ENCODE measurements at places on chromosomes 4 and X.
A peak's percentile ranks its signal among the peaks of the same experiment; 100 is the strongest.

DNA sequence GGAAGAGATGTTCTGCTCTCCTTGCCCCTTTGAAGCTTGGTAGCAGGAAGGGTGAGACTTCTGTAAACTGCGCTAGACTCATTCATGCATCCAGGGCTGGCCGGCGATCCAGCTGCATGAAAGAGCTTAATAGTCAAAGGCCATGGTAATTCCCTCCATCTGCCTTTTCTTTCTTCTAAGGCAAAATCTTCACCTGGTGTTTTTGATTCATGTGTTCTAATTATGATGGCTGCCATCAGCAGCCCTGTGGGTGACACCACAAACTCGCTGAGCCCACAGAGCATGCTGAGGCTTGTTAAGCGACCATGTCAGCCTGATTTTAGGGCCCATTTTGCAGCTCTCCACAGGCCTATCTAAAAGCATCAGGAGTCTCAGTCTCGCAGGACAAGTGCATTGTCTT is 450.1 kb upstream of the TENM3 start:
- DNase-seq: no peak

- no peak for DNase-seq
Measured at GRCh38 chr4:118883861-118884260, 4.8 kb upstream of the SYNPO2 start.

GRCh38 chr4:10032625-10033024 is 11.3 kb upstream of the SLC2A9 start:
- peak; percentile 58 for DNase-seq

- DNase-seq: no peak
Measured at GRCh38 chrX:41759817-41760216, 35.8 kb downstream of the GPR82 start.

Data from Daoy (cell line).